ENCODE measurements at places on chromosomes 3 and 15. TPM values are rescaled to one million over a fixed set of nuclear protein-coding genes. Genes with fewer than 3 reads are reported as not detected.

TMEM108 gene
- polyA plus RNA-seq = 3.3 TPM

SRGAP3 gene
- 16.6 TPM for polyA plus RNA-seq

DNA sequence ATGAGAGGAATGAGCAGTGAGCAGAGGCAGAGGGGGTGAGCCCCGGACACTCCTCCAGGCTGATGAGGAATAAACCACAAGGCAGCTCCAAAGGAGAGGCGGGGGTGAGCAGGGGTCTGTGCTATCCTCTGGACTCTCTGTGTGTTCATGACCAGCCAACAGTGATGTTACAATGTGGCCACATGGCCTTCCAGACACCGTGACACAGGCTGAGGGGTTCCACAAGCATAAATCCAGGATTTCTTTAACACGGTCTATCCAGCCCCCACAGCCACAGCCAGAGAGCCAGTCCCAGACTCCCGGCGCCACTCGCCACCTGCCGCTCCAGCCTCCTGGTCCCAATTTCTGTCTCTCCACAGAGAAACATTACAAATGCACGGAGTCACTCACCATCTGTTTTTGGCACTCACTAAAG is 24.4 kb downstream of the XXYLT1 start:
- no peak for DNase-seq

- DNase-seq = no peak
Measured at GRCh38 chr3:140842984-140843649, 98.5 kb upstream of the SLC25A36 start.

- DNase-seq = no peak
Measured at GRCh38 chr3:134721214-134721613, 70.4 kb upstream of the KY start.

DNA sequence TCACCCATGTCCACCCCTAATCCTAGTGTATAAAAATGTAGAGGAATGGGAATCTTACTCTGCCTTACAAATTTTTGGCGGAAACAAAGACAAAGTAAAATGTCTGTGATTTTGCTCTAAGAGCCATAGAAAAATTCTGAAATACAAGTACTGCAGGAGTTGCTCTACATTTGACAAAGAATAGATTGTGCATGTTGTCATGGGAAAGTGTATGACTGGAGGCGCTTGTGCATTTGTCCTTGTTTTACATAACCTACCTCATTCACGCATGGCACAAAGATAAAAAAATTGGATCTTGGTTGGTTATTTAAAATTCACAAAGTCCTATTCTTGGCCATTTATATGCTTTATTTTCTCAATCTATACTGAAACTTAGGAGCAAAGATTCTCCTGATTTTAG is 2.0 kb upstream of the TUSC7 start:
- no peak for DNase-seq

GRCh38 chr3:126959921-126960603 is 22.9 kb upstream of the PLXNA1 start:
- DNase-seq = no peak

Data from right renal pelvis (tissue), 4 donors.